ENCODE measurements at places on chromosomes 3 and 15.

DNA sequence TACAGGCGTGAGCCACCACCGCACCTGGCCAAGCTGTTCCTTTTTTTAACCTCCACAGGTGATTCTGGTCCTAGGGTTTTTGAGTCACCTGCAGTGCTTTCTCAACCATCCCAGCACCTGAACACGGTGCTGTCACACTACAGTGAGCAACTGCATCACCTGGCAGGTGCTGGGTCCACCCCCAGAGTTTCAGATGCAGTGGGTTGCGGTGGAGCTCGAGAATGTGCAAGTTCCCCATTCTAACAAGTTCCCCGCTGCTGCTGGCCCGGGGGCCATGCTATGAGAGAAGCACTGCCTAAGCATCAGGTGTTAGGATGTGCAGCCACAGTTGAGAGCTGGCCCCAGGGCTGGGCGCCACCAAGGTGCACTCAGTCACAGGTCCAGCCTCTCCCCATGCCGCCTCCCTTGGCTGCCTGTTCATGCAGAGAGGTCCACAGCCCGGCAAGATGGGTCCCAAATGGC, 18.0 kb downstream of the ISG20 start:
- DNase-seq: no peak

- peak; percentile 13 for DNase-seq
Observed at GRCh38 chr3:111045564-111045963, 26.1 kb upstream of the NECTIN3 start.

DNA sequence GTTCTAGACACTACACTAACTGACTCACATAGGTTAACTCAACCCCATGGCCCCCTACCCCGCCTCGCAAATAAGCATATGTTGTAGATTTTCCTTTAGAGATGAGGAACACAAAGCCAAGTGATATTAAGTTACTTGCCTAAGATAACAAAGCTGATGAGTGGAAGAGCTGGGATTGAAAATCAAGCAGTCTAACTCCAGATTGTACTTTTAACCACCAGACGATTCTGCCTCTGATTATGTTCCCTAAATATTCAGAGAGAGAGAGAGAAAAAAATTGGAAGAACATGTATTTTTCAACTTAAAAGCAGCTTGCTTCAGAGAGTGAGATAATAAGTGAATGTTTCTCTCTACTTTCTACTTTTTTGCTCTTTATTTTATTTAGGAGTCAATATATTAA, 66.9 kb upstream of the THBS1 start:
- DNase-seq: no peak

GRCh38 chr3:46892285-46893145, 15.0 kb downstream of the PTH1R start:
- peak; percentile 49 for DNase-seq

GRCh38 chr3:72169561-72170472, 384.9 kb upstream of the PROK2 start:
- no peak for DNase-seq

GRCh38 chr15:93982226-93982727, 249.1 kb upstream of the MCTP2 start:
- no peak for DNase-seq

DNA sequence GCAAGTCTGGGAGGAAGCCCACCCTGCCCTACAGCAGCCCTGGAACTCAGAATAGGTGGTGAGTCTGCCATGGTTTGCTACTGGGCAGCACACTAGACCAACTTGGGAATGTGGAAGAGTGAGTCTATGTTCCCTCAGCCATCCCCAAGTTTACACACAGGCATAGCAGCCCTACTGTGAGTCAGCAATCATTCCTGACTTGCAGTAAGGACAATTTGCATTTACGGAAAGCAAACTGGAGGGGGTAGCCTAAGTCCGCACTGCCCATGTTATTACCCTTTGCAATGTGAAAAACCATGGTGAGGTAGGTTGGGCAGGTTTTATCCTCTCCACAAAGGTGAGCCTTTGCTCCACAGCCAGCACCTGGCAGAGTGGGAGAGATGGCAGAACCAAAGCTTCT, 4.6 kb downstream of the TCTA start:
- DNase-seq: no peak

GRCh38 chr3:110436209-110436608, 635.4 kb upstream of the NECTIN3 start:
- no peak for DNase-seq

GRCh38 chr3:184381261-184382224, 1.7 kb downstream of the CHRD start:
- no peak for DNase-seq

DNA sequence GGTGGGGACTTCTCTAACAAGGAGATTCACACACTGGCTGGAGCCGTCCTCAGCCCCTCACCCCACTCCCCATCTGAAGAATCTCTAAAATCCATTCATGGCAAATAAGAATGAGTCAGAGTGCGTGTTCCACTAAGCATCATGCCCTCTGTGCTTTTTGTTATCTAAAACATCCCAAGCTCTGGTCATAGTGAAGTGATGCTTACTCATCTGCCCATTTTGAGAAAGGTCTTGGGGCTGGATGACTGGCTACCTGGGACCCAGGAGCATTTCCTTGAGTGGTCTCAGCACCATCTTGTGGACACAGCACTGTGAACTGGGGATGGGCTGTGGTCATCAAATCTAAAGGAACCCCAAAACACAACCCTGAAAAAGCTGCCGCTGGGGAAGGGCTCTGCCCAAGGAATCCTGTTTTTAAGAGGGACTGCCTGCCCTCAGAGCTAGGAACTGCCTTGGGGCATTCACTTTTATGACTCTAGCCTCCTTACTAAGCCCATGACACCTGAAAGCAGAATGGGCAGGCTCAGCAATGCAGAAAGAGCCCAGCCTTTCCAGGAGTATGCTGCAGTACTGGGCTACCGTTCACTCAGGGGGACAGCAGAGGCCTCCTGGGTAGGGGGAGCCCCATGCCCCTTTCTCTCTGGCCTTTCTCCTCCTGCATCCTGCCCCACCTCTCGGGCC, 53.5 kb downstream of the ZBTB38 start:
- peak; percentile 71 for DNase-seq

DNA sequence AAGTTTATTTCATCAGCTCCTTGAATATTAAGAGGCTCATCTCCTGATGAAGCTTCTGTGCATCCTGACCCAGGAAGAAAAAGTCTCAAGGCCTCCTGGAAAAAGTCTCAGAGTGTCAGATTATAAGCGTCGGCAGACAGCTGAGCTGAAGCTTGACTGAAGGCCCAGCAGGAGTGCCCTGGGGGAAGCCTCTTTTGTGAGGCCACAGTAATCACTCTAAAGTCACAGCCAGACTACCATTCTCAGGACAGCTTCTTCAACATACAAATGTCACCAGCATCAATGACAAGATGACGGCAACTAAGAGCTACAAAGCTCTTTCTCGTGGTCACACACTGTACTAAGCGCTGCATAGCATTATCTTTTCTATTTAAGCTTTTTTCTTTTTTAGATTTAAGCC, 72.7 kb upstream of the LRRN1 start:
- DNase-seq: no peak

GRCh38 chr3:115843206-115843605, 219.9 kb downstream of the GAP43 start:
- DNase-seq: no peak

DNA sequence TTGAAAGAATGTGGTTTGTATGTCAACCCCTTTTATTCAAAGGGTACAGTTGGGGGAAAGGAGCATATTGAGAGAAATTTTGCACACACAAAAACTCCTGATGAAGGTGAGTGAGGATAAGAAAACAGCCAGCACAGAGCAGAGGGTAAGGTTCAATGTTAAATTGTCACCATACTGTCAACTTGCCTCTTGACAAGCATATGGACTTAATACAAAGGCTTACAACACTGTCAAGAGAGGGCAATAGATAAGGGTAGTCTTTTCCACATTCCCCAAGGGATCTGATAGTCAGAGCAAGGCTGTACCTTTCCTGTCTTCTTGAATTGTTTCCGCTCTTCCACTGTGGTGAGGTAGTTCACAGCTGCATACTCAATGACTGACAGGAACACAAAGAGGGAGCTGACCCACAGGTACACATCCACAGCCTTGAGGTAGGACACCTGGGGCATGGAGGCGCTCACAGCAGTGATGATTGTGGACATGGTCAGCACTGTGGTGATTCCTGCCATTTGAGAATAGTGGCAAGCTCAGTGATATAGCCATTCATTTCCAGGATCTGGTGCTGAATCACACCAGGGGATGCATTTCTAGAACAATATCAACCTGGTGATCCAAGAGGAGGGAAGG, 20.4 kb upstream of the RIOX2 start:
- no peak for DNase-seq

DNA sequence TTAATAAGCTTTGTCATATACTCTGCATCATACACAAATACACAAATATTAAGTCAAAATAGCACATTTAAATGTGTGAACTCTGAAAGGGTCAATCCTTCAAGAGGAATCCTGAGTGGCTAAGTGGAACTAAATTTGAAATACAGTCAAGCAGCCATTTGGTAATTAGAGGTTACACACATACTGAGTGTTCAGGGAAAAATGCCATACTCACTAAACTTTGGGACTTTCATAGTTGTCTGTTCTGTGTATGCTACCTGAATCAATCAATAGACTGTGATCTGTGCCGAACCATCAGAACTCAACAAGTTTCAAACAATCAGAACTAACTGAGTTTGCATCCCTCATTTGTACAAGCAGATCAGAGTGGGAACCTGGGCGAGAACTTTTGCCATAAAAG, 15.3 kb downstream of the ANKRD28 start:
- DNase-seq: no peak

- no peak for DNase-seq
Observed at GRCh38 chr3:141722081-141722480, 16.0 kb upstream of the RNF7 start.

GRCh38 chr3:144524531-144524930, 552.9 kb downstream of the DIPK2A start:
- DNase-seq: peak; percentile 12

- DNase-seq: no peak
Observed at GRCh38 chr3:143414571-143415253, 295.1 kb downstream of the CHST2 start.

GRCh38 chr3:103926936-103927335, 1439.8 kb upstream of the ALCAM start:
- DNase-seq: no peak

GRCh38 chr15:92825985-92826384, 74.1 kb upstream of the CHD2 start:
- no peak for DNase-seq

- DNase-seq: no peak
Observed at GRCh38 chr15:57221134-57221533, 155.2 kb upstream of the CGNL1 start.

- DNase-seq: peak; percentile 36
Observed at GRCh38 chr15:42604894-42605744, 29.7 kb downstream of the STARD9 start.

GRCh38 chr3:115062009-115062408, 85.1 kb downstream of the ZBTB20 start:
- no peak for DNase-seq

DNA sequence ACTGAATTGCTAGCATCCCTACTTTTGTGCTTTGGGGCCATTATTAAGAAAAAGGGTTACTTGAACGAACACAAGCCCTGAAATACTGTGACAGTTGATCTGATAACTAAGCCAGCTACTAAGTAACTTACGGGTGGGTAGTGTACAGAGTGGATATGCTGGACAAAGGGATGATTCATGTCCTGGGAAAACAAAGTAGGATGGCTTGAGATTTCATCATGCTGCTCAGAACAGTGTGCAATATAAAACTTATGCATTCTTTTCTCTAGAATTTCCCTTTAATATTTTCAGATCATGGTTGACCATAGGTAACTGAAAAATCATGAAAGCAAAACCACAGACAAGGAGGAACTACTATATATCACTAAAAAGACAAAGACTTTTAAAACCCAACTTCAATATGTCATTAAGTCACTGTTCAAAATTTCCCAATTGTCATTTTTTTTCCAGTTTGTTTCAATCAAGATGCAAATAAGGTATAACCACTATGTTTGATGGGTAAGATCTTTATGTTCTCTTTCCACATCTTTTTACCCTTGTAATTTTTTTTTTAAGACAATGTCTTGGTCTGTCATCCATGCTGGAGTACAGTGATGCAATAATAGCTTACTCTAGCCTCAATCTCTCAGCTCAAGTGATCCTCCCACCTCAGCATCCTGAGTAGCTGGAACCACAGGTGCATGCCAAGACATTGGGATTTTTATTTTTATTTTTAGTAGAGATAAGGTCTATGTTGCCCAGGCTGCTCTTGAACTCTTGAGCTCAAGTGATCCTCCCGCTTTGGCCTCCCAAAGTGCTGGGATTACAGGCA, 67.7 kb downstream of the IFT80 start:
- DNase-seq: peak; percentile 94

- DNase-seq: no peak
Observed at GRCh38 chr3:131353016-131353877, 28.3 kb upstream of the NUDT16 start.

DNA sequence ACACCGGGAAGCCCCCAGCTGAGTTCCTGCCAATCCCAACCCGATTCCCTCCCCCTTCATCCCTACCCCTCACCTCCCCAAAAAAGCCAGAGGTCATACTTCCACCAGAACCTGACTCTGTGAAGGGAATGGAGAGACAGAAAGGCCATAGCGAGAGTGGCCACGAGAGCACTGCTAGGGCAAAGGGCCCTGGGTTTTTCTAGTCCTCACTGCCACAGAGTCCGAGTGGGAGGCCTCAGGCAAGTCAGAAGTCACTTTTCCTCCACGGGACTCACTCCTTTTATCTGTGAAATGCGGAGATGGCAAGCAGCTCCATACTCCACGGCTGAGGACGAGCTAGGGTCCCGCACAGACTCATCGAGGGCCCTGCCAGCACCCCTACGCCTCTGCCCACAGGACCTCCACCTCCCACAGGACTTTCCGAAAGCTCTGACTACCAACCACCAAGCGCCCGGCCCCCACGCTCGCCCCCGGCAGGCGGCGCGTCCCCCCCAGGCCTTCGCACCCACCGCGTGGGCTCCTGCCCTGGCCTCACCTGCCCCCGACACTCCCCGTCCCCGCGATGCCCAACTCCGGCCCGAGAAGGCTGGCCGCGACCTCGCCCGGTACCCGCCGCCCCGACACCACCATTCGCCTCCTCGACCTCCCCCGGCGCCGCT, 792 bp downstream of the ATP13A3 start:
- DNase-seq: no peak

DNA sequence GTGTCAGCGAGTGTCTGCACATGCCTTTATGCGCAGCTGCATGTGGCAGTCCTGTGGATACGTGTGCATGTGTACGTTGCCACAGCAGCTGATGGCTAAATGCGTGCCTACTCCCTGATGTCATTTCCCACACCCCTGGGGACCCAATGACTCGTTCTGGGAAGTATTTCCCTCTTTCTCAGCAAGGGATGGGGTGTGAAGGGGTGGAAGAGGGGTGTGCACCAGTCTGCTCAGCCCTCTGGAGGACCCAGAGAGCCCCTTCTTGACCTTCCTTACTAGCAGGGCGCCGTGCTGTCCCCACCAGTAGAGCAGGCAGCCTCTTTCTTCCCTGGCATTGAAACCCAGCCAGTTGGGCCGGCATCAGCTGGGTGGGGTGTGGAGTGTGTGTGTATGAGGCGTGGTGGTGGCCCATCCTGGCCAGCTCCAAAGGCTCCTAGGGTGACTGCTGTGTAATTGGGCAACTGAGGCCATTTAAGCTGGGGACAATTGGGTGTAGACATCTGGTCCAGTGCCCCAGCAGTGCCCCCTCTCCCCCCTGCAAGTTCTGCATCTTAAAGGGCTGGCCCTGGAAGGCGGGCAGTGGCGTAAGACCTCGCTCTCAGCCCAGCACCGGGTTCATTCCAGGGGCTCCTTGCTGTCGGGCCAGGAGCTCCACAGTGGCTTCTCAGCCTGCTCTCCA, 19.2 kb downstream of the SNX33 start:
- peak; percentile 100 for DNase-seq

- DNase-seq: no peak
Observed at GRCh38 chr3:107578091-107578490, 55.3 kb downstream of the BBX start.
